Hypothalamus (tissue), 51 donors: ENCODE measurements at places on chromosomes 11 and 22.

GRCh38 chr22:31615940-31616314 is 46.1 kb downstream of the PISD start:
- no peak for DNase-seq

- DNase-seq = no peak
Observed at GRCh38 chr11:32267679-32268187, 167.6 kb downstream of the WT1 start.

GRCh38 chr11:117071344-117071787 is 26.9 kb downstream of the SIK3 start:
- DNase-seq = no peak

DNA sequence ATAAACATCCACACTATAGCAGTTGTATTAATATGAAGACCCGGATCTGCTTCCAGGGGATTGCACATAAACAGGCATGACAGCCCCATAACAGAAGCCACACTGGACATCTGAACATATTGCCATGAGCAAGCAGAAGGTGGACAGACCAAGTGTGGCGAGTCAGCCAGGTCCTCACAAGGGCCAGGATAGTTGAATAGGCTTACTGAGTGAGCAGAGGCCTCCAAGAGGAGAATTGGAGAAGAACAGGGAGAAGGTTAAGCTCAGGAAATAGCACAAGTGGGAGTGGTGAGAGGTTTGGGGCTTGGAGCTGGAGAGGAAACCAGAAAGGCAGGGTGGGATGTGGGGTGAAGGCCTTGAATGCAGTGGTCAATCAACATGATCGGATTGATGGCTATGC is 10.8 kb downstream of the SLC35C1 start:
- no peak for DNase-seq

GRCh38 chr11:127182586-127183203 is 182.1 kb upstream of the KIRREL3 start:
- no peak for DNase-seq

- DNase-seq = no peak
Observed at GRCh38 chr11:48099916-48100446, 116.6 kb upstream of the OR4B1 start.

- DNase-seq = no peak
Observed at GRCh38 chr11:82536706-82537105, 197.0 kb downstream of the FAM181B start.

DNA sequence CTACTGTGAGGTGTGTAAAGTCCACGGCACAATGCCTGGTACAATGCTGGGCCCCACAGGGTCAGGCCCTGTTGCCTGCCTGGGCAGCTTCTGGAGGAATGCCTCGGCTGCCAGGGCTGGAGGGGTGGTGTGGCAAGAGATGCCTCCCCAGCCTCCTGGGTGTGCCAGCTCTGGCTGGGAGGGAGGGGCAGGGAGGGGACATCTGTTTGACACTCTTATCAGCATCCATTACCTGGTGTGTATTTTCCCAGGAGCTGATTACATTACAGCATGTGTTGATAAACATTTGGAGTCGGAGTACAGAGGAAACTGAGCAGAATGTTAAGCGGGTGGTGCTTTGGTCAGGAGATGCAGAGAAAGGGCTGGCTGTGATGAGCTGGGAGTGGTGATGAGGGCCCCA is 11.0 kb upstream of the NECTIN1 start:
- DNase-seq = no peak
